ENCODE measurements at places on chromosomes 1 and 21. TPM values are rescaled to one million over a fixed set of nuclear protein-coding genes. Genes with fewer than 3 reads are reported as not detected.
A peak's percentile ranks its signal among the peaks of the same experiment; 100 is the strongest.

The NFASC gene
- total RNA-seq, result 88.2 TPM

- peak; percentile 4 for DNase-seq
These were observed 45.2 kb upstream of the HAO2 start for GRCh38 chr1:119323216-119323982.

The RNU1-4 gene
- total RNA-seq, result 29,651 TPM

The ATP1A4 gene
- 0.10 TPM for total RNA-seq

The SPRR2F gene
- not detected for total RNA-seq

The PYHIN1 gene
- total RNA-seq, result 0.30 TPM

- no peak for DNase-seq
These were observed 30.5 kb upstream of the PIK3CD start for GRCh38 chr1:9621032-9621431.

GRCh38 chr1:241533326-241534115 is 1.3 kb downstream of the KMO start:
- DNase-seq, result no peak

The PDIK1L gene
- 24.8 TPM for total RNA-seq

DNA sequence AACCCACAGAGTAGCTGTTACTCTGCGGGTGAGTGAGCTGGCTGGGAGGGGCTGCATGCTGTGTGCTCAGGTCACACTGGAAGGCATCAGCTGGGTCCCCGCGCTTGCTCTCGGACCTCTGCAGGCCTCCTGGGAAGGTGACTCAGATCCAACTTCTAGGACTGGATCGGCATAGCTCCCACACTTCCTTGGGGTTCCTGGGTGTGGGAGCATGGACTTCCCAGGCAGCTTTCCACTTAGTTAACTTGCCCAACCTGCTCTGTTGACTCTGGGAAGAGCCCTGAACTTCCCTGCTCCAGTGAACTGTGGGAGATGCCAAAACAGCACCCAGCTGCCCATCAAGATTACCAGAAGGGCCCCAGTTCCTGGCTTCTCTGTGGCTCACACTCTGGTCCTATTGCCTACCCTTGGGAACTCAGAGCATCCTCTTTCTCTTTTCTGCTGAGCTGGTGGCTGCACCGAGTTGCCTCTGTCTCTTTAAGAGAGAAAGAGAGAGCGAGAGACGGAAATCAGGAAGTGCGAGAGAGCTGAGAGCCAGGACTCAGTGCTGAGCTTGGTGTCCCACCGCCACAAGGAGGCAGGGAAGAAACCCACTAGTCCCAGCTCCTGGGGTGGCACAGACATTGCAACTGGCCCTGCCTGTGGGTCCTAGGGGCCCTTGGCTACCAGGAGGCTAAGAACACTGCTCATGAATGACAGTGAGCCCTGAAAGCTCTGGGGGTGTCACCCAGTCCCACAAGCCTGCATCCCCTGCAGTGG is at the start of gene IKBKE:
TSS of gene IKBKE (plus strand) at position 544 of the 759 bp plus-strand sequence. CDS start 2,752 bp downstream, outside the sequence.
- DNase-seq, result no peak

- DNase-seq, result no peak
These were observed 30.7 kb upstream of the SERBP1 start for GRCh38 chr1:67460676-67461500.

- DNase-seq, result no peak
These were observed 99.1 kb upstream of the CAMK1G start for GRCh38 chr1:209484429-209484828.
